ENCODE measurements at places on chromosomes 1 and 21.

DNA sequence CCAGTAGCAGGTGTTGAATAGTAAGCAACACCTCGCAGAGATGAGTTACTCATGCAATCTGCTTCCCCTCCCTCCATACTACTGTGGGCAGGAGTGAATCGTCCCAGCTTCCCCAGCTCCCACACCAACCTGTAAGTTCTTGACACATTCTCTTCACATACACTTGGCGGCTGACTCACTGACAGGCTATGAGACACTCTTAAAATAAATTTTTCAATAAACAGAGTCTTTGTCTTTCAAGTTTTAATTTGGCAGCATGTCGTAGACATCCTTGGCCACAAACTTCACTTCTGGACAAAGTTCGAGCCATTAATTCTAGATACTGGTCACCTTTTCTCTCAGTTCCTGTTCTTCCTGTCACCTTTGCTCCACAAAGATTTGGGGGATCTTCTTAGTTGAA is 290.7 kb downstream of the TM2D1 start:
- no peak for DNase-seq
- H3K4me3 ChIP-seq, result no peak overlapping the region
- no peaks in the 10 kb centered on the region for H3K27me3 ChIP-seq
- peaks cover 4% of the 10 kb centered on the region for H3K4me1 ChIP-seq

GRCh38 chr1:23019863-23020625 is 776 bp downstream of the KDM1A start:
- H3K36me3 ChIP-seq, result no peaks in the 10 kb centered on the region
- H3K27ac ChIP-seq, result peak overlapping the region; percentile 90
- H3K4me1 ChIP-seq, result peaks cover 13% of the 10 kb centered on the region
- no peaks in the 10 kb centered on the region for H3K27me3 ChIP-seq
- peak; percentile 25 for DNase-seq

GRCh38 chr1:159430985-159431384 is 1.0 kb upstream of the OR10J4 start:
- no peak overlapping the region for H3K27ac ChIP-seq
- no peak for DNase-seq
- H3K4me1 ChIP-seq, result no peaks in the 10 kb centered on the region
- no peak overlapping the region for H3K4me3 ChIP-seq

GRCh38 chr21:44010429-44010828 is 1.7 kb upstream of the TRAPPC10 start:
- H3K4me1 ChIP-seq, result peaks cover 23% of the 10 kb centered on the region
- no peak overlapping the region for H3K27ac ChIP-seq
- H3K36me3 ChIP-seq, result no peaks in the 10 kb centered on the region
- no peak for DNase-seq
- H3K4me3 ChIP-seq, result no peak overlapping the region

DNA sequence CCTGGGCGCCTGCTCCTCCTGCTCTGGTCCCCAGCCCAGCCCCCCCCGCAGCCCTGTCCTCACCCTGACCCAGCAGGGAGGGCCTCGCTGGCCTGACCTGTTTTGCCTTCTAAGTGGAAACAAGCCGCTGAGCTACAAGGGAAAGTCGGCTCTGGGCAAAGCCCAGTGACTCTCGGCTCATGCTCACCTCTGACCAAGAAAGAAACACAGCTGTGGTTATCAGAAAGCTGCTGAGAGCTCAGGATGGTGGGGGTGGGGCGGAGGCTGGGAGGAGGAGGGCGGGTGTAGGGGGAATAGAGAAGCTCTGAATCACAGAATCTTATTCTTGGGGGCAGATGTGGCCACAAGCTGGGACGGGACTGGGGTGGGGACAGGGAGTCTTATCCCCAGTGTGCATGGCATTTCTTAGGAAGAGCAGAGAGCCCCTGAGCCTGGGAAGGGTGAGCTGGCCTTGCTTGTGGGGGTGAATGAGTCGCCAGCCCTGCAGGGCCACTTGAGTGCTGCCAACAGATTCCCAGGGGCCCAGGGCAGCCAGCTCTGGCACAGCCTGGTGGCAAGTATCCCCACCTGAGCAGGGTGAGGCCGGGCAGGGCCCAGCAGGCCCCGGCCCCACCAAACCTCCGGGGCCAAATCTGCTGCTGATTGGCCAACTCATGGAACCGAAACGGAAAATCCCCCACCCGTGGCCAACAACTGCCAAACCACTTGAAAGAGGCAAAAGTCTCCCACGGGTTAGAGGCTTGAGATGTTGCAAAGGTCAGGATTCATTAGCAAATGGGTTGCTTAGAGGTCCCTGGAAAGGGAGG is 120.6 kb downstream of the SPSB1 start:
- peaks cover 25% of the 10 kb centered on the region for H3K4me1 ChIP-seq
- H3K27ac ChIP-seq, result peak overlapping the region; percentile 84
- no peaks in the 10 kb centered on the region for H3K36me3 ChIP-seq
- H3K4me3 ChIP-seq, result no peak overlapping the region
- no peaks in the 10 kb centered on the region for H3K27me3 ChIP-seq
- DNase-seq, result peak; percentile 82
